Stimulated activated CD8-positive, alpha-beta memory T cell treated with anti-CD3 and anti-CD28 coated beads, Interleukin-4, amount 100 ng/mL, for 1 hour (primary cell): ENCODE measurements at places on chromosomes 11 and 22.

DNA sequence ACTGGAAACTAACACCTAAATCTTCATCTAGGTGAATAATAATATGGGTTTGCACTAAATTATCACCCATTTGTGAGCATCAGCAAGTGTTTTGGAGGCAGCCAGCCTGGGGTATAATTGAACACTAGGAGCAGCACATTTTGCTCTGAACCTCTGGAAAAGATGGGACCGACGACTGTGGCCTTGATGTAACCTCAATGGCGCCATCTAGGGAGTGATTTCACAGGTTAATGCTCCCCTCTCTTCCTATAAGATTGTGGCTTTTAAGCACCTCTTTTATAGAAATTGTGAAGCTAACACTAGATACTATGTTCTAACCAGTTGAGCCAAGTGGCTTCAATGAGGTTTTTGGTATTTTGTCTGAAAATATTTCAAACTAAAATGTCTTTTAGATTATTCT lies 203.7 kb downstream of the NELL1 start:
- no peak for DNase-seq

- no peak for DNase-seq
These were observed 110.5 kb upstream of the THY1 start for GRCh38 chr11:119533462-119533861.

DNA sequence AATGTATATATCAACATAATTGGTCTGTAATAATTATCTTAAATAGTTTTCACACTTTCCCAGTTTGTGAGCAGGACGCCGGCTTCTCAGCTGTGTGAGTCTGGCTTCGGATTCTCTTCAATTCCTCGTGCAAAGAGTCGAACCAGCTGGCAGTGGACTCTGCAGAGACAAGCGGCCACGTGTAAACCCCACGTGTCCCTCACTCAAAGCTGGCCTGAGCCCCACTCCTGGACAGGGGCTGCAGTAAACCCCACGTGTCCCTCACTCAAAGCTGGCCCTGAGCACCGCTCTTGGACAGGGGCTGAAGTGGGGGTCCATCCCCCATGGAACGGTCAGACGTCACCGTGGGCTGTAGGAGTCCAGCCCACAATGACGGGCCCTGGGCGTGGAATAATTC lies 51.0 kb downstream of the CERK start:
- no peak for DNase-seq

DNA sequence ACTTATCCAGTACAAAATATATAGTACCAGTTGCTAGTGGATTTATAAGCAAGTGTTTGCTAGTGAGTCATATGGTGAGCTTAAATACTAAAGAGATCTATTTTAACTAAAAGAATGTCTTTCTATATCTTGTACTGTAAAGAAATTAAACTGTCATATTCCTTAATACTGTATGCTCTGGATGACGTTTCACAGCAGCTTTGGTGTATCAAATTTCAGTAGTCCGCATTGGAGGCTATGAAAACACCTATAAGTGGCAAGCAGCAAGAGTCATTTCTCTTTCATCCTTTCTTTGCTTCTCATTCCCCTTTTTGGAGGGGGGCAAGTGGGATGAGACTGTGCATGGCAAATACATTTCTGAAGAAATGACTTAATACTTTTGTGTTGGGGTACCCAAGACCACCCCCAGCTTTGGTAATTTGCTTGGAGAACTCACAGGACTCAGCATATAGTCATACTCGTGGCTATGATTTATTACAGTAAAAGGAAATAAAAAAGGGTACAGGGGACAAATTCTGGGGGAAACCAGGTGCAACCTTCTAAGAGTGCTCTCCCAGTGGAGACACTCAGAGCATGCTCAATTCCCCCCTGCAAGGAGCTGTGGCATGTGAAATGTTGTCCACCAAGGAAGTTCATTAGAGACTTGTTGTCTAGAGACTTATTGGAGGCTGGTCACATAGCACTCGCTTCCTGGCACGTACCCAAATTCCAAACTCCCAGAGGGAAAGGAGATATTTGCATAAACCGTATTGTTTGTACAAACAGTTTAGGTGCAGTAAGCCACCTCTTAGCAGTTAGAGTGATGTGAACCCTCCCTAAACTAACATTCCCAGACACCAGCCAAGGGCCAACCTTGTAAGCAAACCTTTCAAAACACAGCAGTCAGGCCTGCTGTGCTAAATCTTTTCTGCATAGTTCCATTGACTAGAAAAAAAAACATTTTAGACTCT lies 210.8 kb downstream of the PGR start:
- no peak for DNase-seq

DNA sequence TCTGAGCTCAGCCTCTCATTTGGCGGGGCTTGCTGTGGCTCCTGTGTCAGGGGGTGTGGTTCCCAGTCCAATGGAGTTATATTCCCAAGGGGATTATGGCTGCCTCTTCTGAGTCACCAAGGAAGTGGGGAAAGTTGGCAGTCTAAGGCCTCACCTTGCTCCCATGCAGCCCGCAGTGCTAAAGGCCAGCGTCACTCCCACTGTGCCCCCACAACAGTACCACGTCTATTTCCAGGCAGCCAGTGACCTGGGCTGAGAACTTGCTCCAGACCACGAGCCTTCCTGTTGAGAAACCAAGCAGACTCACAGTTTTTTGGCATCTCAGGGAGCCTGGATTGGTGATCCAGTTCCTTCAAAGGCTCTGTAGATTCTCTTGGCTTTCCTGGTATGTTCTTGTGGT lies 45.6 kb downstream of the OR2AT4 start:
- no peak for DNase-seq

GRCh38 chr11:18243783-18244362 lies 4.6 kb downstream of the SAA2 start:
- DNase-seq: peak; percentile 4

DNA sequence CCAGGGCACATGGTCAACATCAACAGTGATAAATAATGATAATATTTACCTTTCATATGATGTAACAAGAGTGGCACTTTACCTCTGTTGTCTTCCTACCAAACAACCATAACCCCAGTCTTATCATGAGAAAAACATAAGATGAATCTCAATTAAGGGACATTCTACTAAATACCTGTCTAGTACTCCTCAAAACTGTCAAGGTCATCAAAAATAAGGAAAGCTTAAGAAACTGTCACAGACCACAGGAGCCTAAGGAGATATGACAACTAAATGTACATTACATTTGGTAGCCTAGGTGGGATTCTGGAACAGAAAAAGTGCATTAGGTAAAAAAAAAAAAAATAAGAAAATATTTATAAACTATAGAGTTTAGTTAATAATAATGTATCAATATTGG lies 118.1 kb downstream of the CCDC34 start:
- DNase-seq: no peak

DNA sequence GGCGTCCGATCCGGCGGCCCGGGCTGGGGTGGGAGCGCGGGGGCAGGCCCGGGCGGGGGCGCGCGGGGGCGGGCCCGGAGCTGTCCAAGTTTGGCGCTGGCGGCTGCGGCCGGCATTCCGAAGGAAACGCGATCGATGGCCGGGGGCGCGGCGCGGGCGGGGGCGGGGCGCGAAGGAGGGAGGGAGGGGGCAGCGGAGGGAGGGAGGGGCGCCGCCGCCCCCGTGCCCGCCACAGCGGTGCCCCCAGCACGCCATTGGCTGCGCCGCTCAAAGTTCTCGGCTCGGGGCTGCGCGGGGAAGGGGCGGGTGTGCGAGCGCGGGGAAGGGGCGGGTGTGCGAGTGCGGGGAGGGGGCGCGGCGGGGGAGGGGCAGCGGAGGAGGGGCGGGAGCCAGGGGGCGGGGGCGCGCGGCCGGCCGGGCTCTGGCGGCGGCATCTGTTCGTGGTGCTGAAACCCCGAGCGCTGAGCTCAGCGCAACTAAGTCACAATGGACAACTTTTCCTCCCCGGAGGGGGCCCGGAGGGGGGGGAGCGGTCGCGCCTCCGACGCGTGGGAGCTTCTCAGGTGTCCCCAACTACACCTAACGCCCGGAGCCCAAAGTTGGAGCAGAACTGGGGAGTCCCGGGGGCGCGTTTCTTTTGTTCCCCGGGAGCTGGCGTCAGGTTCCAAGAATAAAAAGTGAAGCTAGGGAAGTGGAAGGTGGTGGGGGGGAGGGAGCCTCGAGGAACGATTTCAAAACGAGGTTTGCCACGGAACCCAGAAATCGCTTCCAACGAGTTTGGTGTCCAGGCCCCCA lies 2.2 kb downstream of the PHF21B start:
- no peak for DNase-seq

DNA sequence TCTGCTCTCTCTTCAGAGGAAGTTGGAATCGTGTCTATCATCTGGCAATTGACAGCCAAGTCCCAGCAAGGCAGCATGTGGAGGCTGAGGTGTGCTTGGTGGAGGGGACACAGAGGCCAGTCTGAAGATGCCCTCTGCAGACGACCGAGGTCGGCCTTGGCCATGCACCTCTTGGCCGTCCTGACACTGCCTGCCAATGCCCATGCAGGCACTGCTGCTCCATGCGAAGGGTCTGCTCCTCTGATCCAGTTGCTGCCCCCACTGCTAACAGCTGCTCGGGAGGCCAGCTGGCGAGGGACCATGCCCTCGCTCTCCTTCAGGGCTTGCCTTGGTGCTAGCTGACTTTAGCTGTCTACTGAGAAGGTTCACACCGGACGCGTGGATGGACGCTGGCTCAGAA lies 527.9 kb downstream of the OPCML start:
- no peak for DNase-seq

DNA sequence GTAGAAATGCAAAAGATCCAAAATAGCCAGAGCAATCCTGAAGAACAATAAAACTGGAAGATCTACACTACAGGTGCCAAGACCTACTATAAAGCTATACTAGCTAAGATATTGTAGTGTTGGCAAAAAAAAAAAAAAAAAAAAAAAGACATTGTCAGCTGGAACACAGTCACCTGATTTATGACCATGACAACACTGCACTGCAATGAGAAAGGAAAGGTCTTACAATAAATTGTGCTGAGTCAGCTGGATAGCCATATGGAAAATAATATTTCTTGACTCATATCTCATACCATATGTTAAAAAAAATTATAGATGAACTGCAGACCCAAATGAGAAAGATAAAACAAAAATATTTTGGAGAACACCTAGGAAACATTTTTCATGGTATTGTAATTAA lies 3.1 kb upstream of the PANX3 start:
- DNase-seq: no peak

- peak; percentile 73 for DNase-seq
These were observed 796 bp downstream of the CHEK1 start for GRCh38 chr11:125625630-125626287.

DNA sequence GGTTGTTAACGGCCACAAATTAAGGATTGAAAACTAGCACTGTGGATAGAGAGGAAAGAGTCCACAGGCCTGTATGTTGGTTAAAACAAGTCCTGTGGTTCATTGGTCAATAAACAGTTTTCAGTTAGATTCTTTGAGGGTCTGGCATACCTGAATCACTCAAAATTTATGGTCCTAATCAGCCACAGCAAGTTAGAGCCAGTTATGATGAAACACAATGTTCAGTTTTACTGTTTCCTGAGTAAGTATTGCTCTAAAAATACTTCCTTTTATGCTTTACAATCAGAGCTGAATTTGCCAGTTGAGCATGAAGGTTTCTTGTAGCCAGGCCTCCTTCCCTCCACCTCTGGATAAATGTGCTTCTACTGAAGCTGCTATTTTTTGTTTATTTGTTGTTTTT lies 12.9 kb upstream of the CAT start:
- no peak for DNase-seq

DNA sequence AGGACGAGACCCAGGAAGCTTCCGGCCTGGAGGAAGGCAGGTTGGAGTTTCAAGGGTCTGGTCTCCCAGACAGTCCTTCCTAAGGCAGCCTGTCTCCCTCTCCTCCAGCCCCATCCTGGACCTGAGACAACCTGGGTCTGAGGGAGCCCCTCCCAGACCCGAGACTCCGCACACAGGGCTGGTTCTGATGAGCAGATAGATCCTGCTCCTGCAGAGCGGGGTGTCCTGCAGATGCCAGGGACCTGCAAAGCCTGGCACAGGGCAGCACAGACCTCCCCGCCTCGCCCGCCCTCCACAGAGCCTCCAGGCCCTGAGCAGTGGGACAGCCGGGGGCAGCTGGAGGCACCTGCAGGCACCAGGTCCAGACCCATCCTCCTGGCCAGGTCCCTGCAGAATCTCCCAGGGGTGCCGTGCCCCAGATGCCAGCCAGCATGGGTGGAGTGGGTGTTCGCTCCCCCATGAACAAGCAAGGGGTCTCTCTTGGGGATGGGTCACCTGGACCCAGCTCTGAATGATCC lies 7.8 kb downstream of the PIM3 start:
- DNase-seq: no peak

- DNase-seq: peak; percentile 14
These were observed 37.3 kb upstream of the SLC22A12 start for GRCh38 chr11:64553554-64554201.

GRCh38 chr11:113553915-113554314 lies 78.7 kb upstream of the DRD2 start:
- no peak for DNase-seq

GRCh38 chr11:48107188-48107704 lies 109.4 kb upstream of the OR4B1 start:
- DNase-seq: no peak

DNA sequence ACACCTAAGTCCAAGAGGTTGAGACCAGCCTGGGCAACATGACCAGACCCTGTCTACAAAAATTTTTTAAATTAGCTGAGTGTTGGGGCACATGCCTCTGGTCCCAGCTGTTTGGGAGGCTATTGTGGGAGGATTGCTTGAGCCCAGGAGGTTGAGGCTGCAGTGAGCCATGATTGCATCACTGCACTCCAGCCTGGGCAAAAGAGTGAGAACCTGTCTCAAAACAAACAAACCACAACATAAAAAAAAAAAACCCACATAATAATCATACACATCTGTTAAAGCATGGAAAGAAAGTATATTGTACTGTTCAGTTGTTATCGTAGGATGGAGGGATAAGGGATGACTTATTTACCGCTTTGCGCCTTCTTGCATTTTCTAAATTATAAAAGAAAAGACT lies 35.9 kb upstream of the GRK2 start:
- no peak for DNase-seq

- DNase-seq: no peak
These were observed 4.5 kb downstream of the RAB36 start for GRCh38 chr22:23149743-23150238.

- no peak for DNase-seq
These were observed 66.1 kb downstream of the RBMXL2 start for GRCh38 chr11:7154881-7155361.

- DNase-seq: no peak
These were observed 1.6 kb downstream of the C1QTNF6 start for GRCh38 chr22:37186228-37186996.

DNA sequence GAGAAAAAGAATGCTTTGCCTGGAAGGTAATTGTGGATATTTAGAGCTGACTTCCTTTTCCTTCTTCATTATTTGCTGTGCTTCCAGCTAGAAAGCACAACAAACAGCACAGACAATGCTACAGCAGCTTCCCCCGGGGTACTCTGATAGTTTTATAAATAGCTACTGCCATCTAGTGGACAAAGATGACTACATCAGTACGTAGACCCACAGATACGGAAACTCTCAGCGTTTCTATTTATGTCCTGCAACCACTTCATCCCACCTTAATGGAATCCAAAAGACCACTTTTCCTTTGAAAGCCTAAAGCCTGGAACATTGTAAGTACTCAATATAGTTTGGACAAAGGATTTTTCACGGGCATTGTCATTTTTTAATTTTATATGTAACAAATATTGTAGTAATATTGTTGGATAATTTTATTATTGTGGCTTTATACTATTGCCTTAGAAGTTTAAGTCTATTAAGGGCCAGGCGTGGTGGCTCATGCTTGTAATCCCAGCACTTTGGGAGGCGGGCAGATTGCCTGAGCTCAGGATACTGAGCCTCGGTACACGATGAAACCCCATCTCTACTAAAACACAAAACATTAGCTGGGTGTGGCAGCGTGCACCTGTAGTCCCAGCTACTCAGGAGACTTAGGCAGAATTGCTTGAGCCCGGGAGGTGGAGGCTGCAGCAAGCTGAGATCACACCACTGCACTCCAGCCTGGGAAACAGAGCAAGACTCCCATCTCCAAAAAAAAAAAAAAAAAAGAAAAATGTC lies 7.5 kb downstream of the HSPA8 start:
- DNase-seq: no peak
